ENCODE measurements at places on chromosomes 3 and 15.
A peak's percentile ranks its signal among the peaks of the same experiment; 100 is the strongest.

GRCh38 chr15:51263116-51263515, 75.3 kb downstream of the CYP19A1 start:
- no peak for DNase-seq

DNA sequence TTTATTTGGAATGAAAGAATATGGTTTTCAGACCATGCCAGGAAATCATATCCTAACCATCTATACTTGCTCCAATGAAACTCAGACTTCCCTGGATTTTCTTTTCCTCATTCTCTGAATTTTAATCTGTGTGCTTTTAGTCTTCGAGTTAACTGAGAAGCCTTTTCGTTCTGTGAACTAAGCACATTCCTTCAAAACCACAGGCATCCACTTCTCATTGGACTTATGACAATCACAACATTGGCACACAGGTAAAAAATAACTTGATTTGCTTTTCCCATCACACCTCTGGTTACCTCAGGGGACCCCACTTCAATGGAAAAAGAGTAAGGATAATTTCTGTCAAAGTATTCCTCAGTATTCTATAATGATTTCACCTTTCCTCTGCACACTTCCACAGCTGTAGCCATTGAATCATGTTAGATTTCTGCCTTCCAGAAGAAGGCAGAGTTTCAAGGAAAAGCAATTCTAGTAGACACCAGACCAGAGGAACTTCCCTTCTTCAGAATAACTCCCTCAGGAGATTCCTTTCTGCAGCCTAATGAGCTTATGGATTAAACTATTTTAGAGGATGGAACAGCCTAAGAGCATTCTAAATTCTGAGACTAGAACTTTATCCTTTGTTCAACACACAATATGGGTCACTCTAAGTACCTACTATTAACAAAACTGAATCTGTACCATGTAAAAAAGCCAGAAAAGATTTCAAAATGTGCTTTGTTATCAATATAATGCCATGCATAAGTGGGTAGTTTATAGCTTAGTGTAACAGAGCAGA, 15.9 kb downstream of the COMMD2 start:
- peak; percentile 42 for DNase-seq

DNA sequence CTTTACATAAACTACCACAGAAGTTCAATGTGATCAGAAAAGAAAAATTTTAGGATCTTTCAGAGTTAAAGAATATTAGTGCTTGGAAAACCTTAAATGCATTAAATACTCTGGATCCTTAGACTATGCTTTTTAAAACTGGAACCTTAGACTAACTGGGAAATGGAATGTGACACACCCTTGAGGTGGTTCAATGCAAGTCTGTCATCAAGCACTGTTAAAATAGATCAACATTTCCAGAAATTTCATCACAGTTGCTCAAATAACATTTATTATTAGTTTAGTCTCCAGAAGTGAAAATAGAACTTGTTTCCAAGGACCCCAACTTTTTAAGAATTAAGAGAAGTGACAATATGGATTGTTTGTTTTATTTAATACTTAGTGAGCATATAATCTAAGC, 71.8 kb downstream of the GAP43 start:
- DNase-seq = no peak

DNA sequence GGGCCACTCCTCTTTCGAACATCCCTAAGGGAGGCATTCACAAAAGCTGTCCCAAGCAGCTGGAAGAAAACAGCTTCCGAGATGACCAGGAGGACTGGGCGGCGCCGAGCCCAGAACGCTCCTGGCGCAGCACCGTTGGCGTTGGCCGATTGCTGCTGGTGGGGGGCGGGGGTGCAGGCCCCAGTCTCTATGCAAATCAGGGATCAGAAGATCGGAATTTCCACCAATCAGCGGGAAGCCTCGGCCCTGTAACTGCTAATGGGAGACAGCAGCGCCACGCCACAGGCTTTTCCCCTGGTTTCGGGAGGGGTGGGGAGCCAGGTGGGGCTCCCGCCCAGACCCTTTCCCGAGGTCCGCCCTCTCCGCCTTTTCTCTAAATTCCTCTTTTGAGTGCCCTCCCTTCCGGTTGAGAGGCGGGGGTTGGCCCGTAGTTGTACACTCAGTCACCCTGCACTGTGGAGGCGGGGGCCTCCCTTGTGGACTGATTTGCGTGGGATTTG, 27.0 kb downstream of the HMCES start:
- DNase-seq = peak; percentile 85

- no peak for DNase-seq
Observed at GRCh38 chr3:48552111-48552951, 4.3 kb downstream of the PFKFB4 start.

DNA sequence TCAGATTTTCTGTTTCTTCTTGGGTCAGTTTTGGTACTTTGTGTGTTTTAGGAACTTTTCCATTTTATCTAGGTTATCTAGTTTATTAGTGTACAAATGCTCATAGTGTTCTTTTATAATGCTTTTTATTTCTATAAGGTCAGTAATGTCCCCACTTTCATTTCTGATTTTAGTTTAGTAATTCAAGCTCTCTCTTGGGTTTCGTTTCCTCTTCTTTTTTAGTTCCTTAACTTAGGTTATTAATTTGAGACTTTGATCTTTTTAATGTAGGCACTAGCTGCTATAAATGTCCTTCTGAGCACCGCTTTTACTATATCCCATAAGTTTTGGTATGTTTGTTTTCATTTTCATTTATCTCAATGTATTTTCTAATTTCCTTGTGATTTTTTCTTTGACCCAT, 27.0 kb upstream of the CD200R1L start:
- no peak for DNase-seq

- DNase-seq = no peak
Observed at GRCh38 chr15:31102374-31103342, 1.1 kb upstream of the TRPM1 start.

DNA sequence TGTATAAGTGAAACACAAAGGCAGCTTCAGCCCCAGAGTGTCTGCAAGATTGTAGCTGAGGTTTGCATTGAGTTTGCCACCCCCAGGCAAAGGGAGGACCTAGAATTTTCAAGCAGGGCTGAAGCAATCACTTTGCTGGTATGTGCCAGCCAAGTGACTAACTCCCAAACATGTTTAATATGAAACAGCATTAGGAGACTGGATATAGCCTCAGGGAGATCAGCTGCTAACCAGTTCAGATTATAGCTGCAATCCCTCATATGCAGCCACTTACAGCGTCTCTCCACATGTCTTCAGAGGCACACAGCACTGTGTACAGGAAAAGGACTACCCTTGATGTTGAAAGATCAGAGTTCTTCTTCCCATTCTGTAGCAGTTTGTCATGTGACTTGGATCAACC, 38.4 kb upstream of the PPP2R3A start:
- DNase-seq = peak; percentile 58

DNA sequence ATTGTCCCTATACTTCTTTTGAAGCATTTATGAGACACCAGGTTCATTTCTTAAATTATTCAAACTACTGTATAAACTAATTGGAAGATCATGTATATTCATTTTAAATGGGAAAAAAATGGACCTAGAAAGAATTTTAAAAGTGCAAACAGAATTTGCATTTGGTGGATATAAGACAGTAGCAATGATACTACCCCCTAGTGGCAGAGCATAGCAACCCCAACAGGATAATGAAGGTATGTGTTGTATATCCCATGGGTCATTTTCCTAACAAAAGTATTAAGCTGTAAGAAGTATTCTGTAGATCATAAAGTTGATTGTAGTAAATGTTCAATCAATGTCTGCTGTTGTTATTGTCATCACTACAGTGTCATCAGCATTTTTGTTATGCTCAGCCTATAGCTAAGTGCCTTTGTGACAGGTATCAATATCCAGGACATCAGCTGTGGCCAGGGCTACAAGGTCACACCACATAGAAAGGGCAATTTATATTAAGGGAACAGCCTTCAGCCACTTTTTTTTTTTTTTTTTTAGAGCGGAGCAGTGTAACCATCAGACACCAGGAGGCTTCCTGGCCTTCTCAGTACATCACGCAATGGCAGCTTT, 175.8 kb downstream of the FOXB1 start:
- peak; percentile 64 for DNase-seq

DNA sequence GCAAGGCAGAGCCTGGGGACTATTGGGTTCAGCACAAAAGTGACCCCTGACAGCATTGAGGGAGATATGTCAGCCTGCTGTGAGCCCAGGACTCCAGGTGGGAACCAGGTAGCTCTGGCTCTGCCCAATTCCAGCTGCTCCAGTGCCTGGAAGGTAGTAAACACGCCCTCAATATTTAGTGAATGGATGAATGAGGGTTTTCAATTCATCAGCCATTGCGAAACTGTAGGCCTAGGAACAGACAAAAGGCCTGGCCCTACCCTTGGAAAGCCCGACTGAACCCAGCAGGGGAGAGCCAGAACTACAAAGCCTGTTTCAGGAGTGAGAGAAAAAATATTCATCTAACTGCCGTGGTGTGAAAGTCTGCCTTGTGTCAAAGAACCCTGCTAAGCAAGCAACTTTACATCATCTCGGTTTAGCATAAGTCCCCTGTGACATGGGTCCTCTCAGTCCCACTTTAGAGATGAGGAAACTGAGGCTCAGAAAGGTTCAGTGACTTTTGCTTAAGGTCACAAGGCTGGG, 8.1 kb upstream of the CSK start:
- no peak for DNase-seq

DNA sequence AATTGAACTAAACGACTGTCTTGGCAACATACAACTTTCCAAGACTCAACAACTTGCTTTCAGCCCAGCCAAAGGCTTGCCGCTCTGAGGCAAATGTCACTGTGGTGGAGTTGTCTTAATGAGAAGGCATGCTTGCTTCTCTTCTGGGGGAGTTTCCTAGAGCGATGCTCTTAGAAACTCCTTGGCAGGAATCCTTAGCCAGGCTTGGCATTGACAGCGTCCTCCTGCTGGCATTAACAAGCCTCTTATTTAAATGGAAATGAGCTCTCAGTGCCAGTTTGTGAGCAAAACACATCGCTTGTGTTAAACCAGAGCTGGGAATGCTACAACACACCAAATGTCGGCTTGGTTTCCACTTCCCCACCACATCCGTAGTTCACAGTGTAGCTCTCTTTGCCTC, 265.5 kb upstream of the TPRG1 start:
- no peak for DNase-seq

GRCh38 chr3:149936812-149937230, 33.9 kb downstream of the PFN2 start:
- peak; percentile 59 for DNase-seq

- DNase-seq = peak; percentile 3
Observed at GRCh38 chr3:80677796-80678195, 910.0 kb upstream of the ROBO1 start.

DNA sequence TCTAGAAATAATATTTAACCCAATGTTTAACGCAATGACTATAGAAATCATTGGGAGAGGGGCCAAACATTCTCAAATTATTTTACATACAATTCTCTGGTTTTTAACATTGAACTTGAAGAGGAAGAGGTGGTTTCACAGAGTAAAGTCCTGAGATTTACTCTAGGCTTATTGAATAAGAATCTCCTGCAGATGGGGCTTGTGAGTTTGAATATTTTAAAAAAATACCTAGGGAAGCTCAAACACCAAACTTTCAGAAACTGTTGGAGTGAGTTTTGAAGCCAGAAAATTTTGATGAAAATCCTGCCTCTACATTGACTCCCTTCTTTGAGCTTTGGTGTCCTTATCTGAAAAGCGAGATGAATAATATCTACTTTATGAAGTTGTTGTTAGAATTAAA, 906.6 kb downstream of the TUSC7 start:
- DNase-seq = peak; percentile 16

DNA sequence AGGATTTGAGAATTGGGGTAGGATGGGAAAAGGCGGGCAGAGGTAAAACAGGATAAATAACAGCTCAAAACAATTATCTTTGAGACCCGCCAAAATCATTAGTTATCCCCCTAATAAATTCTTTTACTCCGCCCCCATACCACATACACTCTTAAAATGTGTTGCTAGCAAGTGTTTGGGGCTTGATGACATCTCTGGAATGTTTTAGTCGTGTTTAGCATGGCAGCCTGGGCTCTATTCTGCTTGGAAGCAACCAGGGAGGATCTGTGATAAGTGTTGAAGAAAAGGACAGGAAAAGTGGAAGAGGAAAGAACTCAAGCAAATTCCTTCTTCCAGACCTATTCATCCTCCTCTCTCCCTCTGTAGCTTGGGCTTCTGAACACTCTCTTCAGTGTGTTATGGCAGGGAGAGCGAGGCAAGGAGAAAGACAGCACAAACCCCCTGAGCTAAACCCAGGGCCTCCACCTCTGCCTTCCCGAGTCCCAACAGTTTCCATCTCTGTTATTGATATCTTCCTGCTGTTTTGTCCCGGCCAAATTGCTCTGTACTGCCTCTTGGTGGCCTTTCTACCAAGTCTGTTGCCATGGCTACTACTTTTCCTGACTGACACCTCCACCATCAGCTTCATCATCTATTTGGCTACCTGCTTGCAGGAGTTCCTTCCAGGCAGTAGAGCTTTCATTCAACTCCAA, 135.8 kb downstream of the RPL22L1 start:
- no peak for DNase-seq

- DNase-seq = peak; percentile 27
Observed at GRCh38 chr3:88031642-88032077, 27.1 kb downstream of the CGGBP1 start.

DNA sequence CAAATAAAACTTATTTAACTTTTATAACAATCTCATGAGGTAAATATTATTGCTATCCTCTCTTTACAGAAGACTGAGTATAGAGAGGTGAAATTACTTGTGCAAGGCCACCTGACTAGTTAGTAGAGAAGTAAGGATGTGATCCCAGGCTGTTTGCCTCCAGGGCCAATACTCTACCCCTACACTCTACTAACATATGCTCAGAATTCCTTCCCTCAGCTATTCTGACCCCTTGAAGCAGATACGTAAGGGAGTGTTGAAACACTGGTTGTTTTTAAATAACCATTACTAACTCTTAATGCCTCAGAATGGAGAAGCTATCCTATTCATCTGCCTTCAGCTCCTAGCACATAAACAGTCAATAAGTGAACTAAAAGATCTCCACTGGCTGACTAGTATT, 24.1 kb downstream of the CSTA start:
- no peak for DNase-seq

DNA sequence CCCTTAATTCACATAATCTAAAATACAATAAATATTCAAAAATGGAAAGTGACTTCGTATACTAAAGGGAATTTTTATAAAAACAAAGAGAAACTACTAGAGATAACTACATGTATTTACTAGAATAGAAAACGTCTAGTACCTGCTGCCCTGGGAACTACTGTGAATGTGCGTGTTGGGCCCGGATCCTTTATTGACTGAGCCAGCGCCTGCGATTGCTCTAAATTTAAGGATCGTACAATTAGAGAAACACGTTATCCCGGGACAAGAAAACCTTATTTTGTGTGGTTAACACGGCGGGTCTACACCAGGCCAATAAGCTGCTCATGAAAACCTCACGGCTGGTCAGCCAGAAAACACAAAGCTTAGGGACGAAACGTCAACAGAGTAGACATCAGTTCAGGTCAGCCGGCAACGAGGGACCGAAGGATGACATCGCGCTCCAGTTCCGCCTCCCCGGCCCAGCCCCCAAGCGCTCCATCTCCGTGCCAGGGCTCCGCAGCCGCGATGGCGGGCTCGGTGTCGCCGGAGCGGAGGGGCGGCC, 555 bp downstream of the TM2D3 start:
- DNase-seq = no peak

DNA sequence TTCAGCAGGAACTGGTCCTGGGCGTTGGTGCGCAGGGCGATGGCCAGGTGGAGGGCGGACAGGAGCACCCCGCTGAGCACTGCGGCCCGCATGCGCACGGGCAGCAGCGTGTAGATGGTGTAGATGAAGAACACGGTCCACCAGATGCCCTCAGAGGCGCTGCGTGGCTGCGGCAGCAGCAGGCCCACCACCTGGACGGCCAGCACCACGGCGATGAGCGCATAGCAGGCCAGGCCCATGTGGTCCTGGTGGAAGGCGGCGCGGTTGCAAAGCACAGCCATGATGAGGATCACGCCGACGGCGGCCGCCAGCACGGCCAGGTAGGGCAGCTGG, 1.5 kb downstream of the ADCY5 start:
- DNase-seq = no peak
